ENCODE measurements at places on chromosomes 1 and 21.
A peak's percentile ranks its signal among the peaks of the same experiment; 100 is the strongest.

GRCh38 chr1:65890201-65890843 is 97.6 kb downstream of the PDE4B start:
- no peak for DNase-seq

DNA sequence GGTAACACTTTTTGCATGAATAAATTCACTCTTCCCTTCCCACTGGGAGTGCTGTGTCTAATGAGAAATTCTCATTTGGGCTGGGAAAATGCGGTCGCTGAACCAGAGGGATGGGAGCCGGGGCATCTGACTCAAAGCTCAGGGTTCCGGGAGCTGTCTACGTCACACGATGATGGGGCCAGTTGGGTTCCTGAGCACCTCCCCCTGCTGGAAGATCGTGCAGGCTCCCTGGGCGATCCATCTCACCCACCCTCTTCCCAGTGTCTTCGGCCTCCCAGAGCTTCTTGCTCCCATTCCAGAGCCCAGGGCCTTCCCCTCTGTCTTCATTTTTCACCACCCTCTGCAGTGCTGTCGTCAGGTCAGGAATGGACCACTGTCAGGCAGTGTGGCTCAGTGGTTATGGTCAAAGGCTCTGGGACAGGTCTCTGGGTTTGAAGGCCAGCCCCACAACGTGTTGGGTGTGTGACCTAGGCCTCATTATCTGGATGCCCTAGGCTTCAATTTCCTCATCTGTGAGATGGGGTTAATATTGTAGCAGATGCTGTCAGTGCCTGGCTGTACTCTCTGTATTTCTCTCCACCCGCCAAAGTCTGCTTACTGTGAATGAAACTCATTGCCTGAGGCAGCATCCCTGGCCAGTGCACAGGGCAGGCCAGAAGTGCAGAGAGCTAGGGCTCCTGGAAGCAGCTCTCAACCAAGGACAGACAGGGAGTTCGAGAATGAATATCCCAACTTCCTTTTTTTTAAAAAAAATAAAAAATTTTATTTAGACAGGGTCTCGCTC is 31.8 kb downstream of the IGSF21 start:
- no peak for DNase-seq

- DNase-seq: no peak
These were observed 6.6 kb downstream of the PEX10 start for GRCh38 chr1:2405588-2406295.

DNA sequence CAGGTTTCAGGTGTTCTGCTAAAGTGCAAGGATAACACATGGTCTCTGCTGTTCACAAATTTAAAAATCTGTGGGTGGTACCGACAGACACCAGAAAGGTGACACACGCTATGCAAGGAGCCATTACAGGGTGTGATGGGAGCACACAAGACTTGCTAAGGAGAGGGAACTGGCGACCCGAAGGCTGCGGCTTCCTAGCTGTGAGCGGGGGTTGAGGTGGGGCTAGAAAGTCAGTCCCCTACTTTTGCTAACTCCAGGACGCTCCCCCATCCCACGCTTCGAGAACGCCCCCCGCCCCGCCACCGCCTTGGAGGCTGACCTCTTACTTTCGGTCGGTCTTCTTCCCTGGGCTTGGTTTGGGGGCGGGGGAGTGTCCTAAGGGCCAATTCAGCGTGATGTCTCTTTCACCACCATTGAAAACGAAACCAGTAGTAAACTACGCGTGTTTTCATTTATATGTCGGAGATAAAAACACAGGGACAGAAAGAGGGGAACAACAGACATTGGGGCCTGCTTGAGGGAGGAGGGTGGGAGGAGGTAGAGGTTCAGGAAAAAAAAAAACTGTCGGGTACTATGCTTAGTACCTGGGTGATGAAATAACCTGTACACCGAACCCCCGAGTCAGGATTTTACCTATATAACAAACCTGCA is 1.1 kb downstream of the CKS1B start:
- DNase-seq: peak; percentile 52

GRCh38 chr1:35595684-35596083 is 22.6 kb downstream of the TFAP2E start:
- no peak for DNase-seq

GRCh38 chr1:10594595-10595223 is 120.0 kb downstream of the PEX14 start:
- no peak for DNase-seq

- no peak for DNase-seq
These were observed 22.2 kb upstream of the PHGDH start for GRCh38 chr1:119689511-119689910.

Data from NCI-H2081 (cell line).